ENCODE measurements at places on chromosomes 16 and 17.

DNA sequence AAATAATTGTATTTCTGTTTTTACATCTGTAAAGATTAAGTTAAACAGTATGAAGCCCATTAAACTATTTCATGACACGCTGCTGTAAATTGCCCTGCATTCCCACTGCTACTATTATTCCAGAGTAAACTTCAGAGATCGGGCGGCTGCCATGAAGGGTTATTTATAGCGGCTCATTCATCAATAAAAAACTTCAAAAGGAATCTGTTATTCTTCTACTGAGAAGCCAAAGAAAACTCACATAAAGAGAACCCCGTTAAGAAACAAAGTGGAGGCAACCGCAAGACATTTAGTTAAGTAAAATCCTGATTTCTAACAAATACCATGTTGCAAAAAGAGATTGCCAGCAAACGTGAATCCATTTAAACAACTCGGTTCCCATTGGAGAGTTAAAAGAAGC lies 16.4 kb downstream of the FOXL1 start:
- DNase-seq: no peak

DNA sequence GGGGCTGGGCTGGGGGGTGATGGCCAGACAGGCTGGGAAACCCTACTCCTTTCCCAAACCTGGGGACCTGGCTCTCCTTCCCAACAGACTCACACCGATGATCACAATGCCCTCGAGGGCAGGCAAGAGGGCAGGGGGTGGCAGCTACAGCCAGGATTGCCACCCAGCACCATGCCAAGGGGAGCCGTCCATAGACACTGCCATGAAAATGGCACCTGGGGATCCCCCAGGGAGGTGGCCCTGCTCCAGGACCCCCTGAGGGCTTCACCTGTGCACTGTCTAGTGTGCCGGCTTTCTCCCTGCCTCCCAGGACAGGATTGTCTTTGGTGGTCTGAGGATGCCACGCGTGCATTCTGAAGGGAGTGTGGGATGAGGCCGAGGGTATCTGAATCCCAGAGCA lies 24.6 kb downstream of the RPH3AL start:
- DNase-seq: no peak

DNA sequence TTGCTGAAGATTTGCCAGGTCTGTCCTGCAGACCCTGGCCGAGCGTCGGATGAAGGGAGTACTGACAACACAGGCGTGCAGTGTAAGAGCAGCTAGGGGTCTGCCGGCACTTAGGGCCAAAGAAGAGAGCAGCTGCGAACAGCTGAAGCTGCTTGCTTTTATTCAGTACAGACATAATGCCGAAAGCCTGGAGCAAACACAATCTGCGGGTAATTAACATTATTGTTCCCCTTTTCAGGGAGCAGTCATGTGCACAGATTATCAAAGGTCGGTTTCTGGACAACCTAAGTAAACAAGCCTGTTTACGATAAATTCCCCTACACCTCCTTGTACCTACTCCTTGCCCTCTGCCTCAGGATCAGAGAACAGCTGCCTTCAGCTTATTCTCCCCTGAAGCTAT lies 12.0 kb upstream of the KRT23 start:
- no peak for DNase-seq

DNA sequence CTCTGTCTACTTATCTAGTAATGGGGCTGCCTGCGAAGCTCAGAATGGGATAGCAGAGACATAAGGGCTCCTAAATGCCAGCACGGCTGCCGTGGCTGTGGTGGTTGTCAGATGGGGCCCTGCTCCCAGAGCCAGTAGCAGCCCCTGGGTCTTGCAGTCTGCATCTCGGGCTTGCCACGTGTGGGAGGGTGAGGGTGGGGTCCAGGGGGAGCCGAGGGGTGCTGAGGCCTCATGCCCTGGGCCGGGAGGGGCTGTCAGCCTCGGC lies 88.8 kb upstream of the GSE1 start:
- DNase-seq: no peak

GRCh38 chr17:48526608-48527546 lies 3.9 kb downstream of the HOXB1 start:
- no peak for DNase-seq

DNA sequence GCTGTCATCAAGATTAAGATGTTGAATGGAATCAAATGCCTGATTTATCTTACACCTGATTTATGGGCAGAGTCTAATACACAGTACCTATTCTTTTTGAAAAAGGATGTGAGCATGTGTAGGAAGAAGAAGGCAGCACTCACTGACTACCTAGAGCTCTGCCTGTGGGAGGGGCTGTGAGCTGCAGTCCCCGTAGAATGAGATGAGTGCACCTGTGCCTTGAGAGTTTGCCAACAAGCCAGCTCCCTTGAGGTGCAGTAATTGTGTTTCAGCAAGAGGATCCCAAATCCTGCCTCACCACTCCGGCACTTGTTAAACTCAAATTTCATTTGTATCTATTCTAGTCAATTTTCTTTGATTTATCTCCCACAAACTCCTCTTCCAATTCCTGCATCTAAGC lies 46.0 kb downstream of the CDH11 start:
- DNase-seq: no peak

DNA sequence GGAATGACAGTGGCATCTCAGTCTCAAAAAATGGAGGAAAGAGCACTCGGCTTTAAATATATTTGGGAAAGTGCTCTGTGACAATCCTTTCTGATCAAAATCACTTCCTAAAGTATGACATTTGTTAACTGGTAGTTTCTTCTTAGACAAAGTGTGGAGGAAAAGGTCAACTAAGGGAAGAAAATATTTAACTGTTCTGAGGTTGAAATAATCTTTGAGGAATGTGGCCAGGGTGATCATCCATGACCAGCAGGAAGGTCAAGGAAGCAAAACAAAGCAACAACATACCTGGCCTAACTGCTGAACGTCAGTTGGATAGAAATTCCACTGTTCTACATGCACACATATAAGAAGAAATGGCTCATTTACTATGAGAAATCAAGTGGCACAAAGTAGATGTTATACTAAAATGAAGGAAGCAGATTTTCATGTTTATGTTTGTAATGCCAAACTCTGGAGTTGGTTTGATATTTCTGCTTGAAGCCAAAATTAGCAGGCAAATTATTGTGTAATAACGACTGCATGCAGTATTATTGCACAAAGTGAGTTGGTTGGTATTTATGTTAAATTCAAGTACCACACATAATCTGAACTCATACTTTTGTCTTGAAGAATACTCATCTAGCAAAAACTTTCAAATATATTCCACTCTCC lies 87.3 kb upstream of the CORO6 start:
- DNase-seq: no peak

GRCh38 chr17:80770881-80771611 lies 220.6 kb upstream of the CHMP6 start:
- DNase-seq: no peak

- DNase-seq: no peak
Observed at GRCh38 chr16:20781697-20782096, 17.9 kb downstream of the ACSM3 start.

DNA sequence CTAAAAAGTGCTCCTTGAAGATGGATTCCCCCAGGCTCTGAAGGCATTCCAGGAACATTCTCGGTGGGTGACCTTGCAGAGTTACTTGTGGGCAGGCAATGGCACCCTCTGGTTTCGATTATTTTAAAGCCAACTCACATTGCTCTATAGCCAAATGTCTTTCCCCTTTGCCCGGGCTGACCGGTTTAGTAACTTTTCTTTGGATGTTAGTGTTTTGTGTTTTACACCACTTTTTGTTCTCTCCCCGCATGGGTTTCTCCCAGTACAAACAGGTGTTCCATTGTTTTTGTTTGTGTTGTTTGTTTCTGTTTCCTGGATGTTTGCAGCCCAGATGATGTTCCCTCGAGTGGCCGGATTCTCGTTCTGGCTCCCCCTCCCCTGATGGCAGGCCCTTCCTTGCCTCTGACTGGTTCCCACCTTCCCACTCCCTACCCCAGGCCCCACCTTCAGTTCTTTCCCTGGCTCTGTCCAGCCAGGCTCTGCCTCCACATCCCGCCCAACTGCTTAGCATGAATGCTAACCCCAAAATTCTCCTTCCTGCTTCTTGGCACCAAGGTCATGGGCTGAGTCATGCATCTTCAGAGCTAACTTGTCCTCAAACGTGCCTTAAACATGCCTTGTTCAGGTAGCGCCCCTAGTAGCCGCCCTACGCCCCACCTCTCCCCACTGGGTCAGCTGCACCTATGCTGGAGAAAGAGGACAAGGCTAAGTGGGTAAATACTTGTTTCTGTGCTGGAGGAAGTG lies 40.6 kb downstream of the ELAC2 start:
- no peak for DNase-seq

- no peak for DNase-seq
Observed at GRCh38 chr17:74960570-74961342, 11.8 kb downstream of the HID1 start.

GRCh38 chr17:29683481-29683880 lies 60.8 kb upstream of the CORO6 start:
- DNase-seq: no peak

DNA sequence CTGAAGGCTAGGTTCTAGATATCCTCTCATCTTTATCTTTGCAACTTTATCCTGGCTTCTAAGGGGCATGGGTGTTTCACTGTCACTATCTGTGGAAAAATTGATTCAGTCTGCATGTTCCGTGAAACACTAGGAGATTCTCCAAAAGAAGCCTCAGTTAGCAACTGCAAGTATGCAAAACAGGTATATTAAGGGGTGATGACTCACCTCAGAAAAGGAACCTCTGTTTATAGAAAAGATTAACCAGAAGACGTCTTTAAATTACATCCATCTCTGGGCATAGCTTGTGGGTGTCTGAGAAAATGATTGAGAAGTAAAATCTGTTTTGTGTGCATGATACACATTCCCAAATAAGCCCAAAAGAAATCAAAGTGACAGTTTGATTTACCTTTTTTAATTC lies 353.8 kb upstream of the HSBP1 start:
- DNase-seq: no peak

- no peak for DNase-seq
Observed at GRCh38 chr16:162271-162991, 3.3 kb upstream of the HBM start.

GRCh38 chr17:50840311-50840851 lies 5.0 kb downstream of the WFIKKN2 start:
- DNase-seq: no peak

DNA sequence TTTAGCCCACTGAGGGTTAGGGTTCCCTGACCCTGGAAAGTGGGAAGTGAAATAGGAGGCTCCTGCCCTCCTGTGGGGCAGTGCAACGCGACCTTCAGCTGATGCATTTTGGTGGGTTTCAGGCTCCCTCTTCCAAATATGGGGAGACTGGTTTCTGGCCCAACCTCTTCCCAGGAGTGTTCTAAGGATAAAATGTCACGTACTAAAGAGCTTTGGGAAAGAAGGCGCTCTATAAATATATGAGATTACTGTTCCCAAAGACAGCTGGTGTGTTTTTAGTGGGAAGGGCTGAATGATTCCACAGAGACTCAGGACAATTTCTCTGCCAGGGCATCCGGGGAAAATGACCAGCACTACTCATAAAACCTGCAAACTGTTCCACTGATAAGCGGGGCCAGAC lies 9.8 kb downstream of the SLC35B1 start:
- no peak for DNase-seq

GRCh38 chr16:534135-534534 lies 6.6 kb downstream of the CAPN15 start:
- DNase-seq: no peak

GRCh38 chr17:50853781-50854180 lies 12.4 kb downstream of the TOB1 start:
- DNase-seq: no peak

GRCh38 chr16:17499223-17499902 lies 28.6 kb upstream of the XYLT1 start:
- no peak for DNase-seq

DNA sequence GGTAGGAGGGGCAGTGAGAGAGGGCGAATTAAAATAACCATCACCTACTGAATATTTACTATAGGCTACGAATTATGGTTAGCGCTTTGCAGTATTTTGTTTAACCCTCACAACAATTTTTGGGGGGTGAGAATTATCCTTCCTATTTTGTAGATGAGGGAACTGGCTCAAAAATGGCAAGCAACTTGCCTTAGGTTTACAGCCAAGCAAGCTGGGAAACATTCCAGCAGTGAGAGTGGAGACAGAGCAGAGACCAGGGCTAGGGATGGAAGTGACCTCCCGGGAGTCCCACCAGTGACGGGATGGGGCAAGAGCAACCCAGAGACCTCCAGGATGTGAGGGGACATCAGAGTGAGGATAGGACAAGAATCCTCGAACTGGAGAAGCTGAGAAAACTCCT lies 352 bp upstream of the VMO1 start:
- no peak for DNase-seq

DNA sequence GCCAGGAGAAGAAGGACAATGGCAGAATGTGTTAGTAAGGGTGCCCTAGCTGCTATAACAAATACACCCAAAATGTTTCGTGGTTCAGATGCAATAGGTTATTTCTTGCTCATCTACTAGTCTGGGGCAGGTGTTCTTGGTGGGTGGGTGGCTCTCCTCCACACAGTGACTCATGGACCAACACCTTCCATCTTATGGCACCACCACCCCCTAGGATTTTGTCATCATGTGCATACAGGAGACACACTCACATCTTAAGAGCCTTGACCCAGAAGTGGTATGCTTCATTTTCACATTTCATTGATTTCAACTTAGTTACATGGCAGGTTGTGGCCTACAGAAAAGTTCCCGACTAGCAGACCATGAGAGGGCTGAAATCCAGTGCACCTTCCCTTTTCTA lies 114.7 kb downstream of the AMFR start:
- no peak for DNase-seq

GRCh38 chr17:42111265-42111636 lies 1.3 kb downstream of the DHX58 start:
- DNase-seq: no peak

DNA sequence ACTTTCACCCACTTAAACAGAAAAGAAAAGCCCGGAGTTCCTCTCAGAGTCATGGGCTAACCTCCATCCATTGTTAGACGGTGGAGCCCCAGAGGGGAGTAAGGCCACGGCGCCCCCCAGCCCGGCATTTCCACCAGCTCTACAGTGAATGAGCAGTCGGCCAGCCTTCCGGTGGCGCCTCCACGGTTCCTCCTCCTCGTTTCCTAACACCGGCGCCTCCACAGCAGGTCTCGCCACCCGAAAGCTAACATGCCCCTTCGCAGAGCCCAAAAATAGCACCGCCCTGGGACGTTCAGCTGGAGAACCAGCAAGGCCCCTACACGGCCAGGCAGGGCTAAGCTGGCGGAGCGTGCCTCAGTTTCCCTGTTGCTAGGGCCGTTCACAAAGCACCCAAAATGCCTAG lies 858 bp downstream of the MMD start:
- DNase-seq: peak; percentile 7

DNA sequence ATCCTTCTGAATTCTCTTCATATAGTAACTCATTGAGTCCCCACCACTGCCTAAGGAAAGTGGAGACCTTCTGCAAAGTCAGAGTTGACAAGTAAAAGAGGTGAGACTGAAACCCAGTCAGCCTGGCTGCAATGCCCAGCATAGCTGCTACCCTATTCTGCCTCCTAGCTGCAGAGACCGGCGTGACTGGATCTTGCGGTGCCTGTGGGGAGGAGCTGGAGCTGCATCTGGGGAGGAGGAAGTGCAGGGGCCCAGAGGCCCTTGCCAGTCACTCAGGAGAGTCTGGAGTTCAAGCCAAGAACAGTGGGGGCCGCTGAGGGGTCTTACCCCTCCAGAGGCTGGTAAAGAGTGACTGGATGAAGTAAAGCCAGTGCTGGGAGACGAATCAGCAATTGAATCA lies 35.0 kb upstream of the ZNF423 start:
- no peak for DNase-seq
